Transverse colon (tissue), 4 donors: ENCODE measurements at places on chromosomes 1 and 21.

GRCh38 chr1:107263291-107263915 lies 122.6 kb downstream of the NTNG1 start:
- DNase-seq, result no peak

DNA sequence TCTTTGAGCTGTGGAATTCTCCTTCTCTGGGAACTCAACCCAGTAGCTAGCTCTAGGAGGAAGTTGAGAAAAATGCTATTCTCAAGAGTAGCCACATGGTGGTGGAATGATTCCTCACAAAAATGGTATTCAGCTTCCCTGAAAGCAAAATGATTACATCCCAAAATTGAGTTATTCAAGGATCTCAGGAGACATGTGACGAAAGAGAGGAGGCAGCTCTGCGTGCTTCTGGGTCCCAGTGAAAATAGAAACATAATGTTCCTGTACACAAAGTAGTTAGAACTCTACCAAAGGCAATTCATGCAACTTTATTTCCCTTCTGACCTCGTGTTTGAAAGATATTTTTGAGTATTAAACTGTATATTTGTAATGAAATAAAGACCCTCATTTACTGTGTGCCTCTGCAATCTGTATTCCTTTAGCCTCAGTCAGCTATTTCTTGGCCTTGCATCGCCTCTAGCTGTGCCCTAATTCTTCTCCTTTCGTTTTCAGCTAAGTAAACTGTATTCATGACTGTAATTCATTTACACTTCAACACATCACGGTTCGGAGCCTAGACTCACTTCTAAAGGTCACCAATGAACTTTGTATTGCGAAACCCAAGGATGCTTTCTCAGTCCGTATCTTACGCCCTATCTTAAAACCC lies 167.3 kb downstream of the FASLG start:
- DNase-seq, result no peak

DNA sequence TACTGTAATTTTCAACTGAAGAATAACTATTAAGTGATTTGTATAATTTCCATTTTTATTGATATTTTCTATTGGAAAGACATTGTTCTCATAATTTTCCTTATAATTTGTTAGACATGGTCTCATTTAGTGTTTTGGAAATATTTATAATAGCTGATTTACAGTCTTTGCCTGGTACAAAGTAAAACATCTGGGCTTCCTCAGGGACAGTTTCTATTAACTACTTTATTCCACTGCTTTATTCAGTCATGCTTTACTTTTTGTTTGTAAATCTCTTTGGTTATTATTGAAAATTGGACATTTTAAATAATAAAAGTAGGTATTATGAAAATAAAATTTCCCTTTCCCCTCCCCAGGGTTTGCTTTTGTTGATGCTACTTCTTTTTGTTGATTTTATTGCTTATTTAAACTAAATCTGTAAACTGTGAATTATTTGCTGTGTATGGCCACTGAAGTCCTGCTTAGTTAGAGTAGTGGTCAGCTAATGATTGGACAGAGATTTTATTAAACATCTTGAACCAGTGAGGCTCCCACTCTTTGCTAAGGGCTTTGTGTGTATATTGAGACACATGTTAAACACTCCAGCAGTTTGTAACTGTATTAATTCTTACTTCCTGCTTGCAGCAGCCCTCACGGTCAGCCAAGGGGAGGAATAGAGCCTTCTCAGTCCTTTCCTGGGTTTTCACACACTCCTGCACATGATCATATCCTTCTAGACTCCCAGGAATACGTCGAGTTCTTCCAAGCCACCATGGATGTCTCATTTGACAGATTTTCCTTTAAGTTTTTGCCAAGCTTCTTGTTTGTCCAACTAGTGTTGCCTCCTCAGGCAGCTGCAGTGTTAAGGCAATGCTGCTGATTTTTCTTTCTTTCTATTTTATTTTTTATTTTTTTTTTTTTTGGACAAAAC lies 994.6 kb upstream of the PRMT6 start:
- no peak for DNase-seq

DNA sequence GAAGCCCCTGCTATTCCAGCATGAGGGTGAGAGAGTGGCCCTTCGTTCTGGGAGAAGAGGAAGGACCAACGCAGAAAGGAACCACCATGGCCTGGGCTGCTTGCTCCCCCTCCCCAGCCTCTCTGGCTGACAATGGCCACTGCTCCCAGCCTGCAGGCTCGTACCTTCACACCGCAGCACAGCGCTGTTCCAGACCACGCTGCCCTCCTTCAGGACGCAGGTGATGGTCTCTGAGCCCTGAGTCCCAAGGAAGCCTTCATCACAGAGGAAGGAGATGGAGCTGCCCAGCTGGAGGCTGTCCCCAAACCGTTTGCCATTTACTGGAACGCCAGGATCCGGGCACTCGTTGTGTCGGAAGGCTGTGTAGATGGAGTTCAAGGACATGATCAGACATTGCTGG lies 124.9 kb upstream of the HMGB4 start:
- DNase-seq, result no peak

DNA sequence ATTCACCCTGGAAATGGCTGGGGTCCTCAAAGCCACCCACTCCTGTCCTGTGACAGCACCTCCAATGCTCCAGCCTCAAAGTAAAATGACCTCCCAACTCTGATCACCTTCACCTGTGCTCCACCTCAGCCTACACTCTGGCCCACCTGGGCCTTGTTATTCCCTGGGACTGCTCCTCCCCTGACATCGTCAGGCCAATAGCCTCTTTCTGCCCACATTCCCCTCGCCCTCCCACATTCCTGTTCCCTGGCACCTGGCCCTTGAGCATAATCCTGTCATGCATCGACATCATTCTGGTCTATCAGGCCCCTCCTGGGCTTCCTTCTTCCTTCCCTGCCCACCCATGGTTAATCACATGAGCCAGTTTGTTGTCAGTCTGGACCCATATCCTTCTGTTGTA lies 13.2 kb upstream of the BCAR3 start:
- DNase-seq, result no peak

DNA sequence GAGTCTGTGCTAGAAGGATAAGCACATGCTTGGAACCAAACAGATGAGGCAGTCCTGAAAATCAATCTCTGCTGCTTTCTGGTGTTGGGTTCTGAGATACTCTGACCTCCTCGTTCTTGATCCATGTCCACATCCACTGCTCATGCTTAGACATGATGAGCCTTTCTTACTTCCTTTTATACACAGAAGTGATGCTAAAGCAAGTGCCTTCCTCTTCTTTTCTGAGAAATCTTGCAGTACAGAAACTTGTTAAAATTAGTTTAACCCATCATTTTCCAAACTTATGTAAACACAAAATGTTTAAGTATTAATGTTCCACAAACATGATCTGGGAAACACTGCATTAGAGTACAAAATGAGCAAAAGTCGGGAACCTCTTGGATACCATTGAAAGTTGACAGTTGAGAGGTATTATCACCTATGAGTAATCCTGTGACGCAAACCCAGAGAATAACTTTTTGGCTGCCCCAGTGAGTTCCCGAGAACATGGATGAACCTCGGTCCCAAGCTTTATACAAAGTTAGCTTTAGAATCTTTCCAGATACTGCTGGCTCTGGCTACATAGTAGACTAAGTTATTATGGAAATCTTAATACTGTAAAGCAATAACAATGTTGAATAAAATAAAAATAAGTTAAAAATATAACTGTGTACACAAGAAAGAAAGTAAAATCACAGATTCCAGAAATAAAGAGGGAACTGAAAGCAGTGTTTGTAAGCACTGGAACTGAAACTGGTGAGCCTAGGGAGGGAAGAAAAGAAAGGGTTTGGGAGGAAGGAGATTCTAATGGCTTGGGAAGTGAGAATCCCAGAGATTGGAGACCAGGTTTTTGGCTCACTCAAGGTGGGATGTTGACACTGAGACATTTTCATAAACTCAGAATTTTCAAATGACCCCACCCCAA lies 429.3 kb upstream of the RUNX1 start:
- DNase-seq, result no peak

DNA sequence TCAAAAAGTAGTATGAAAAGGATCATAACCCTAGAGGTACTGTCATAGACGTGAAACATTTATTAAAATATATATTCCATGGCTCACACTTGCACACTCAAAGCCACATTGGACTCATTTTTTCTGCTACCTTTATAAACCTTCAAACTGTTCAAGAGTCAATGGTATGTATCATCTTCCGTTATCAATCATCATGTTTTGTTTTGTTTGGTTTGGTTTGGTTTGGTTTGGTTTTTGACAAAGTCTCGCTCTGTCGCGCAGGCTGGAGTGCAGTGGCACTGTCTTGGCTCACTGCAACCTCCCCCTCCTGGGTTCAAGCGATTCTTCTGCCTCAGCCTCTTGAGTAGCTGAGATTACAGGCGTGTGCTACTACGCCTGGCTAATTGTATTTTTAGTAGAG lies 1.8 kb downstream of the IFNAR2 start:
- DNase-seq, result no peak

DNA sequence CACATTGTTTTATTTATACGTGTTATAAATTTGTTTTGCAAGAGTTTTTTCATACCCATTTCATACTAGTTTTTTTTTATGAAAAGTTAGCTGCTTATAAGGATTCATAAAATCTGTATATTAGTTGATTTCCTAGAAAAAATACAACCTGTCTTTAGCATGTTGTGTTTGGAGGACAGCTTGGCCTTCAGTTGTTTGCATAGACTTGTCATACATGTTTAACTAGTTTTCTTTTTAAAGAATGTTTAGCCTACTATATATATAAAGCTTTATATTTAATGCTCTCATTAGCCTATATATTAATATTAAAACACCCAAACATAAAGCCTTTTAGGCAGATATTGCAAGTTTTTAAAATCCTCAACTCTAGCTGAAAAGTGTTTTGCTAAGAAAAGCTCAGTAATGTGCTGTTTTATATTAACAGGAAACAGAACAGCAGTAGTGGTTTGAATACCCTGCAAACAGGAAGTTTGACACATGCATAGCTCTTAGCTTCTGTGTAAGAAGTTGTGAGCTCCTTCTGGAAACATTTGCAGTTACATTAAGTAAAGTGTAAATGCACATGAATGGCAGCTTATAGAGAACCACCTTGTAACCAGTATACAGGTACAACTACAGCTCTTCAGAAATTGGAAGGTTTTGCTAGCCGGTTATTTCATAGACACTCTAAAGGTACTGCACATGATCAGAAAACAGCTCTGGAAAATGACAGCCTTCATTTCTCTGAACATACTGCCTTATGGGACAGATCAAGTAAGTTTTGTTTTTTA lies at the start of gene PRKACB:
Gene PRKACB, plus strand, starts transcription at position 476 of the 770 bp plus-strand sequence. Its CDS starts 91 bp downstream, at position 567.
- DNase-seq, result no peak

GRCh38 chr1:27139980-27140379 lies 14.9 kb downstream of the SLC9A1 start:
- no peak for DNase-seq

DNA sequence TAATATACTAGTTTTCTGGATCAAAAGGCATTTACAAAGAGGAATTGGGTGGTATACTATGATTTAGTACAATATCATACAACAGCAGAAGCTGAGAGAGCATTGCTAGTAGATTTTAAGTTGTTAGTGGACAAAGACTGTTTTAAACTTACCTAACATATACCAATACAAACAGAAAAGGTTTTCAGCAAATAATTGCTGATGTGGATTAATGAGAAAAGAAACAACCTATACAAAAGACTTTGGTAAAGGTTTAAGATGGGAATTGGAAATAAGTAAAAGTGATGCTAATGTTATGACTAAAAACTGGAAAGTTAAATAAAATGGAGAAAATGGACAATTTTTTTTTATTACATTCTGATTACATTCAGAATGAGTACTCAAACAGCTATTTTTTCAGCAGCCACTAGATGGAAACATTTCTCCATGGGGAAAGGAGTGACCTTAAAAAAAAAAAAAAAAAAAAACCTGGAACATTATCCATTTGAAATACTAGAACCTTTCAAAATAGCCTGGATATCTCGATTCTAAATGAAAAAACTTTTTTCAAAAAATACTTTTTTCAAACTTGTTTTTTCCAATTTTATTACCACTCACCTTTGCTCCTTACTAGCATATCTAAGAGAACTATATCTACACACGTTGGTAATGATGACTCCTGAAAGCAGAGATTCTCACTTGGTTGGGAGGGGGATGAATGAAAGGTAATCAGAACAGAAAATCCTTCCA lies 55.4 kb downstream of the EPRS1 start:
- DNase-seq, result no peak

- no peak for DNase-seq
These were observed 3.4 kb upstream of the TRIM11 start for GRCh38 chr1:228410015-228410414.

DNA sequence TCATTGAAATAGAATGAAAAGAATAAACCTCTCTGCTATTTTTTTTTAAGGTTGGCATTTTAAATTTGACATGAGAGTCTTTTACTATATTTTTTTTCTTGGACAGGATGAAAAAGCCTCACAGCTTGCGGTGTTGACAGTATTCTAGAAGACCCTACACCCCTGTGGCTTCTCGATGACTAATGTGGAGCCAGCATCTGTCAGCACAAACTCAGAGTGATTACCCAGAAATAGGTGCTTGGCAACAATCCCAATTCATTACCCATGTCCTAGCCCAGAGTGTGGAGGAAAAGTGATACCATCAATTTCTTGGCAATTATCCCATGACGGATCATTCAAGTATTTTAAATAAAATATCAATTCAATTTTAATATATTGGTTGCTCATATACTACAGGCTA lies 186.8 kb upstream of the MAP1LC3C start:
- DNase-seq, result no peak

DNA sequence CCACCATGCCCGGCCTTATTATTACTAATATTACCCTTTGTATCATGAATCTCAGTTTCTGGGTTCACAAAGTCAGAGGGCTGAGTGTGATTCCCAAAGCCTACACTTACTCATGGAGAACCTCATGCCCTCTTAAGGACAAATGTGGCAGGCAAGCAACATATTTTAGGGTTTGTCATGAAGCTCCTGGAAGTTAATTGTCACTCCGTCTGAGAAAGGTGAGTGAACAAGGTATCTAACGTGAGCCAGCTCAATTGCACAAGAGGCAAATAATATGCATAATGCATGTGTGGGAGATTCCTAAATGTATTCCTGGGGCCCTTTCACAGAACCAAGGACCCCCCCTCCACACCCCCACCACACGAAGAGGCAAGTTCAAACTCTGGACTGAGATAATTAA lies 10.1 kb upstream of the TIAM1 start:
- DNase-seq, result no peak

GRCh38 chr21:25462517-25462971 lies 144.7 kb downstream of the MRPL39 start:
- no peak for DNase-seq

- no peak for DNase-seq
These were observed 6.4 kb upstream of the EDN2 start for GRCh38 chr1:41490911-41491310.
